EL (cell line): ENCODE measurements at places on chromosomes 1 and 21.

DNA sequence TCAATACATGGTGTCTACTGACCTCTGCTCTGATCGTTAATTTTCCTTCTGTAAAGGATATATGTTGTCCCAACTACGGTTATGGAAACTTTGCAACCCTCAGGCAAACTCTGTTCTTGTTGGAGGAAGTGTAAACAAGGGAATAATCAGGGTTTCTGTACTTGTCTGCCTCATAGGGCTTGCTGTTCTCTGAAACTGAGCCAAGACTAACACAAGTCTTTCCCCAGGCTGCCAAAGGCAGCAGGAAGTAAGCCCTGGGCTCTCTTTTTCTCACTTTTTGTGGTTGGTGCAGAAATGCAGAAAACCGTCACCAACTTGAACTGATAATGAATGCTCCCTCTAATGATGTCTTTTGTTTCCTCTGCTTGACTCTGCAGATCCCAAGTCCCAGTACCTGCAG is 7.6 kb downstream of the CYP4X1 start:
- peak; percentile 2 for DNase-seq

- DNase-seq, result peak; percentile 32
These were observed 61.0 kb downstream of the WDR4 start for GRCh38 chr21:42818328-42818749.

DNA sequence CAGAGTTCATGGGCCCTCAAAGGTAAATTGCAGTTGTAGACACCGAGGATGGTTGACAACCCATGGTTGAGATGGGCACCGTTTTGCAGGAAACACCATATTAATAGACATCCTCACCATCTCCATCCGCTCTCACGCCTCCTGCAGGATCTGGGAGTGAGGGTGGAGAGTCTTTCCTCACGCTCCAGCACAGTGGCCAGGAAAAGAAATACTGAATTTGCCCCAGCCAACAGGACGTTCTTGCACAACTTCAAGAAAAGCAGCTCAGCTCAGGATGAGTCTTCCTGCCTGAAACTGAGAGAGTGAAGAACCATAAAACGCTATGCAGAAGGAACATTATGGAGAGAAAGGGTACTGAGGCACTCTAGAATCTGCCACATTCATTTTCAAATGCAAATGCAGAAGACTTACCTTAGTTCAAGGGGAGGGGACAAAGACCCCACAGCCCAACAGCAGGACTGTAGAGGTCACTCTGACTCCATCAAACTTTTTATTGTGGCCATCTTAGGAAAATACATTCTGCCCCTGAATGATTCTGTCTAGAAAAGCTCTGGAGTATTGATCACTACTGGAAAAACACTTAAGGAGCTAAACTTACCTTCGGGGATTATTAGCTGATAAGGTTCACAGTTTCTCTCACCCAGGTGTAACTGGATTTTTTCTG is 9.3 kb downstream of the SLAMF8 start:
- no peak for DNase-seq

DNA sequence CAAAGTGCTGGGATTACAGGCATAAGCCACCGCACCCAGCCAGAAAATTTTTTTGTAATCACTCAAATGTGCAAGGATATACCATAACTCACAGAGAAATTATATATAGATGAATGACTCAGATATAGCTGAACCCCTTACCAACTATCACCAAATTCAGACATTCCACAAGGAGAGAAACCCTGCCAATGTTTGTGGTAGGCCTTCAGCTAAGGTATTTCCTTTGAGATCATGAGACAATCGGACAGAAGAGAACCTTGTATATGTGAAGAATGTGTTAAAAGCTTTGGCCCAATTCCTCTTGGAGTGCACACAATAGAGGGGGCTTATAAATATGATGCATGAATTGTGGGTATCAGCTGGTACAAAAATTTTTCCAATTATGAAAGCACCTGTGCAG is 50.7 kb downstream of the ZNF684 start:
- DNase-seq, result no peak

DNA sequence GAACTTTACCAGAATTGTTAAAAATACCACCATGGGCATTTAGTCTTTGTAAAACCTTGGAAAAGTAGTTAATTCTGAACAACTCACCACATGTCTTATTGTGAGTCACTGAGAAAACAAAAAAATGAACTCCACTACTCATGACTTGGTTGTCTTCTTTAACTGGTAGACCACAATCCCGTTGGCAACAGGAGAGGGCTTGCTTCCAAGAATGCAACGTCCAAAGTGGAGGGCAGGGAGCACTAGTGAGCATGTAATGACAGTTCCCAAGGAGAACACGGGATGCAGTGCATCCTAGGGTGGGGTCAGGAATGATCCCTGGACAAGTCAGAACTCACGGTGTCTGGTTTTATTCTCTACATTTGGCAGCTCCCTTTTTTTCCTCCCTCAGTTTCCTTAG is 15.2 kb upstream of the HMCN1 start:
- peak; percentile 93 for DNase-seq

- no peak for DNase-seq
These were observed 41.7 kb downstream of the EYA3 start for GRCh38 chr1:28046716-28047115.

DNA sequence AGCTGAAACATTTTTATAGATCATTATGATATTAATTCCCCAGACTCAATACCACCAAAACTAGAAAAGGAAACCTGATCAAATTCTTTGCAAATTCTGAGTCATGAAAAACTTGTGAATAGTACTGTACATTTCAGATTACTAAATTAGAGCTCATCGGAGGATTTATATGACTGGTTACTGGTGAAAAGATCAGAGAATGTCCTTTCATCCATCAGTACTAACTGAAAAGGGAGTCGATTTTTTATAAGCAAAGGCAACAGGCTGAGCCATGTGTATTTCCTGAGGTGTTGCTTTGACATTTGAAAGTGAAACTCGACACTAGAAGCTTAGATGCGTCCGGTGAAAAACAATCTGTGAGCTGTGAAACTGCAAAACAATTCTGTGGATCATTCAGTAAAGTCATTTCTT is 155.7 kb downstream of the TNFSF18 start:
- DNase-seq, result peak; percentile 33
